NK-92 treated with Interleukin-12 subunit alpha and Interleukin-12 subunit beta, amount 100 ng/mL, for 24 hours (cell line): ENCODE measurements at places on chromosomes 2 and 18.

GRCh38 chr18:76657911-76658470 lies 162.9 kb upstream of the ZNF516 start:
- DNase-seq = no peak

DNA sequence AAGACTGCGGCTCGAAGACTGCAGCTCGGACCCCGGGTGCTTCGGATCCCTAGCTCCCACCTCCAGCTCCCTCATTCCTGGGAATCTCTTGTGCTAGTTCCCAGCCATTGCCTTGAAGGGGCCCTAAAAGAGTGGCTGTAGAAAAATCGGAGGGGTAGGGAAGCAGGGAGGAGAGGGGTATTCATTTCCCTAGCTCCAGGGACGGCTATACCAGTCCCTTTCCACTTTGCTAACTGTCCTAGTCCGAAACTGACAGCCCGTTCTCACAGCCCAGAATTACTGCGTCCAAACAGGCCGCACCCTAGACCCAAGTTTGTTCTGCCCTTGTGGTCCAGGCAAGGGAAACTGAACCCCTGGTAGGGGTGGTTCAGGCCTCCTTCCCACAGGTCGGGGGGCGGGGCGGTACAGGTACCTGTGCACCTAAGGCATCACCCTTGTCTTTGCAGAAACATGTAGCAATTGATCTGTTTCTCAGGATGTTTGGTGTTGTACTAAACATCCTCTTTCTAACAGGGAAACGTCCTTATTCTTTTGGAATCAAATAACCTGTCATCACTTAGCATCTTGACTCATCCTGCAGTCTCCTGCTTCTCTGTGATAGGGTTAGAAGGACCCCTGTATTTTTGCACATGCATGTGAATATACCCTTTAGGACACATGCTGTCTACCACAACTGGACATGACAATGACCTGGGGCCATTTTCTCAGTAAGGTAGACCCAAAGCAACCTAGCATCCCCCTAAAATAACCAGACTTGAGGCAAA lies 4.0 kb downstream of the EMX1 start:
- DNase-seq = no peak

DNA sequence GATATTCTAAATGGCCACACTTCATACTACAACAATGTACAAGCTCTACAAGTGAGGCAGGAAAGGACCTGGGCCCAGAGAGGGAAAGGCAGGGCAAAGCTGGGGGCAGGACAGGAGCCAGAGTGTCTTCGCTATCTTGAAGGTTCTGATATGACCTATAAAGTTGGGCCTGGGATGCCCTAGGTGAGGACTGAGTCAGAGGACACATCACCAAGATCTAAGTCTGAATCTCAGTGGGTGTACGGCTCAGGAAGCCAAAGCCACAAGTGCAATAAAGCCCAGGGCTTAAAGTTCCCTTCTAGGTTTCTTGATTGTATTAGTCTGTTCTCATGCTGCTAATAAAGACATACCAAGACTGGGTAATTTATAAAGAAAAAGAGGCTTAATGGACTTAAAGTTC lies 219.1 kb downstream of the ALK start:
- no peak for DNase-seq

GRCh38 chr2:18440141-18440661 lies 120.3 kb downstream of the RDH14 start:
- DNase-seq = no peak

DNA sequence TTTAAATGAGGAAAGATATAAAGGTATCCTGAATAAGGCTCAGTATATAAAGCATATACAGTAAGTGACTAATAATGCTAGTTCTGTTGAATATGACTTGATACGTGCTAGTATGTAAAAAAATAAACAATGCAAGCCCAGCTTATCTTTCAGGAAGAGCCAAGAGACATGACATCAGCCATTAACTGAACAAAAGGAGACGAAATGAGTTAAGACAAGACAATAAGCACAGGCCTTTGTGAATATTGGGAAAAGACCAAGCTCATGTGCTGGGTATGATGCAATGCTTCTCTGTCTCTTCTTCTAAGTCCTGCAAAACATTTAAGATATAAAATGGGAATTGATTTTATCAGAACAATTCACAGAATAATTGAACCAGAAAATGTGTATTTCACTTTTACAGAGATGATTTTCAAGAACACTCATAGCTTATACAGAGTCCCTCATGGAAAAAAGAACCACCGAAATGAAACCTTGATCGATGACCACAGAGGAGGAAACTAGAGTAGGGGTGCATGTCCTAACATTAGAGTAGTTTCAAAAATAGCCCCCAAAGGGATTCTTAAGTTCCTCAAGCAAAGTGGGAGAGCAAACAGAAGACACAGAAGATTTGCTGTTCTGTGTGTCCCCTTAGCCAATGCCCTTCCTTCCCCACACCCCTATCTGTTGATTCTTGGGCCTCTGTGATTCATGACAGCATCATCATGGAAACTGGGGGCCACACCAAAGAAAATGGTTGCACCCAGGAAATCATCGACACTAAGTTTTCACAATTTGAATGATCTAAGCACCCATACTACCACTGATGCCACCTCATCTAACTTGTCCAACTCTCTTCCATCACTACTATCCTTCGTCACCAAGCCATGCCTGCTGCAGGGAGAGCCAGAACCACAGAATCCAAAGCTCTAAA lies 68.0 kb upstream of the CRIM1 start:
- DNase-seq = no peak

GRCh38 chr2:192146069-192147015 lies 48.4 kb downstream of the TMEFF2 start:
- DNase-seq = no peak

GRCh38 chr2:143674051-143674450 lies 544.8 kb downstream of the ARHGAP15 start:
- DNase-seq = no peak

GRCh38 chr18:9810994-9811705 lies 74.6 kb upstream of the TXNDC2 start:
- no peak for DNase-seq

GRCh38 chr18:76412010-76412817 lies 82.8 kb downstream of the ZNF516 start:
- DNase-seq = no peak

GRCh38 chr2:170298861-170299429 lies 121.0 kb downstream of the MYO3B start:
- no peak for DNase-seq

DNA sequence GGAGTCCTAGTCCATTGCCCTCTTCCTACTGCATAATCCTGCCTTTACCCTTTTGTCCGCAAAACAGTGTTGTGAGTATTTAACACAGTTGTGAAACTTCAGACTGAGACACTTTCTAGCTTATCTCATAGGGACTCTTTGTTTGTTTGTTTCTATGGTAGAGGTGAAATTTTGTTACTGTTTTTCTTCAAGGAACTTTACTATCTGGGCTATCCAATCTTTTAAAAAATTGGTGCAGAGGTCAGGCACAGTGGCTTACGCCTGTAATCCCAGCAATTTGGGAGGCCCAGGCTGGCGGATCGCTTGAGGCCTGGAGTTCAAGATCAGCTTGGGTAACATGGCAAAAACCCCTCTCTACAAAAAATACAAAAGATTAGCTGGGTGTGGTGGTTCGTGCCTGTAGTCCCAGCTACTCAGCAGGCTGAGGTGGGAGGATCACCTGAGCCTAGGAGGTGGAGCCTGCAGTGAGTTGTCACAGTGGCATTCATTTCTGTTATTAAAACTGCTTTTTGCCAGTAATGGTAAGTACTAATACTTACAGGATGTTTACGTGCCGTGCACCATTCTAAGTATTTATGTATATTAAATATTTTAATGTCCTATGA lies 18.8 kb downstream of the GMCL1 start:
- no peak for DNase-seq

- DNase-seq = no peak
Measured at GRCh38 chr2:222743251-222743812, 71.9 kb downstream of the MOGAT1 start.

GRCh38 chr18:42068030-42068429 lies 113.0 kb downstream of the PIK3C3 start:
- DNase-seq = no peak
